ENCODE measurements at places on chromosomes 12 and 14.

DNA sequence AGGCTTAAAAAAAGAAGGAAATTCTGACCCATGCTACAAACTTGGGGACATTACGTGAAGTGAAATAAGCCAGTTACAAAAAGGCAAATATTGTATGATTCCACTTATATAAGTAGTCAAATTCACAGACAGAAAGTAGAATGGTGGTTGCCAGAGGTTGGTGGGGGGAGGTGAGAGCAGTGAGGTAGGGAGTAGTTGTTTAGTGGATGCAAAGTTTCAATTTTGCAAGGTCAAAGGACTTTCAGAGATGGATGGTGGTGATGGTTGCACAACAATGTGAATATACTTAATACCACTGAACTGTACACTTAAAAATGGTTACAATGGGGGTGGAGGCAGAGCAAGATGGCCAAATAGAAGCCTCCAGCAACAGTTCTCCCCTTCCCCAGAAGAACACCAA, 86.2 kb upstream of the PLXNC1 start:
- DNase-seq = no peak

DNA sequence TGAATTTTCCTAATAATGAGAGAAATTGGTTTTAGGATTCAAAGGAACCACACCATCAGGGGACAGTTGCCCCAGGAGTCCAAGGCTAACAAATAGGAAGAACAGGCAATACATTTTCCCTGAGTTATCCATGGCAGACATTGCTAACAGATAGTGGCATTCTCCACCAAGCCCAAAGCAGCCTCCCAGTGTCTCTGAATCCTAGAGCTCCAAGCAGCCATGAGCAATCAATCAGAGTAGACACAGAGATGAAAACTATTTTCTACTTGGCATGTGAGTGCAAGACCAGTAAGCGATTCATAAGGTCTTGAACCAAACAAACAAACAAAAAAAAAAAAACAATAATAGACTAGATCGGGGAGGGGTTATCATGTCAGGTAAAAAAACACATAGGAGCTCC, 515.7 kb downstream of the MED13L start:
- DNase-seq = no peak

DNA sequence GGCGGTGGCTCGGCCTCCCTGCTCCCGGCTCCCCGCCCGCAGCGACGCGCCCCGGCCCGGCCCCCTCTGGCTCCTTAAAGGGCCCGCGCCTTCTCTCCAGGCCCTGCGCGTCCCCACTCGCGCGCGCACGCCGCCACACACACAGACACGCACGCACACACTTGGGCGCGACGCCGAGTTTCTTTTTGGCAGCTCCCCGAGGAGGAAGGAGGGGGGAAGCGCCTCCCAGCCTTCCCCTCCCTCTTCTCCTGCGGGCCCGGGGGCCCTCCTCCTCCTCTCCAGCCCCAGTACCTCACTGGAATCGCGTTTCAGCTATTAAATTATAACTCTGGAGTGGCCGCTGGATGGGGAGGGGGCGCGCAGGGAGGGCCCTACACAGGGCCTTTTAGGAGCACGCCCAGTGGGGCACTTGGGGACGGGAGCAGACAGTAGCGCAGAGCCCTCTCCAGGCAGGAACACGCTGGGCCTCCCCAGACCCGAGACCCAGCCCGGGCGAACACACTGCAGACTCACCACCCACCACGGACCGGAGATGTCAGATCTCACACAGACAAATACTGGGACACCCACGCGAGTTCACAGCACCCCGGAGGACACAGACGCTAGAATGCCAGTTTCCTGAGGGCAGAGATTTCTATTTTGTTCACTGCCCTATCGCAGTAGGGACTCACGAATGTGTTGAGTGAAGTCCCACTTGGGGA, 411 bp upstream of the NCOR2 start:
- peak; percentile 60 for DNase-seq

- no peak for DNase-seq
Measured at GRCh38 chr12:11769723-11770514, 120.4 kb downstream of the ETV6 start.

GRCh38 chr14:68712703-68713370, 80.0 kb downstream of the ZFP36L1 start:
- DNase-seq = no peak

DNA sequence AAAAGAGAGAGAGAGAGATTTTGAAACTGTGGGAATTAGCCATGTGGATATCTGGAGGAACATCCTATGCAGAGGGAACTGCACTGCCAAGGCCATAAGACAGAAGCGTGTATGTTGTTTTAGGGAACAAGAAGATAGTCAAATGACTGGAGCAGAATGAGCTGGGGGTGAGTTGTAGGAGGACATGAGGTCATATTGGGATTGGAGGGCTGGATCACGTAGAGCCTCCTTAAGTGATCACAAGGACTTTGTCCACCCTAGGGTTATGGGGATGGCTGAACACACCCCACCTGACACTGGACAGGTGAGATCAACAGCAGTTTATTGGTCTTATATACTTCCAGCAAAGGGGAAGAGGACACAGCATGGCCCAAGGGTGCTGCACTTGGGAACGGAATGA, 8.2 kb upstream of the CGRRF1 start:
- no peak for DNase-seq

GRCh38 chr14:26597071-26597588, 703 bp downstream of the NOVA1 start:
- DNase-seq = peak; percentile 23

DNA sequence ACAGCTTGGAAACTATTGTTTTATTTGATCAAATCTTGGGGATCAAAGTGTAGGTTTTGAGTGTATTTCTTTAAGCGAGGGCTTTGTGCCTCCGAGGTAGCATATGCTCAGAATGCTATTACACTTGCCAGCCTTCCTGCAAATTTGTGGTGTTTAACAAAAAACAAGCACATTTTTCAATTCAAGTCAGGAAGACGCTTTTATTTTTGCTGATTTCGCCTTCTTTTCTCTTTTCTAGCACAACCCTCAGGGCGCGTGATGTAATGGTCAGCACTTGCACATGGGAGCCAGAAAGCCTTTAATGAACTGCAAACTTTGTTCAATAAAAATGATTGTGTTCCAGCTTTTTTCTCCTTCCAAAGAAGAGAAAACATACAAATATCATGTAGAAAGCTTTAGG, 466.5 kb downstream of the PRKD1 start:
- DNase-seq = no peak

DNA sequence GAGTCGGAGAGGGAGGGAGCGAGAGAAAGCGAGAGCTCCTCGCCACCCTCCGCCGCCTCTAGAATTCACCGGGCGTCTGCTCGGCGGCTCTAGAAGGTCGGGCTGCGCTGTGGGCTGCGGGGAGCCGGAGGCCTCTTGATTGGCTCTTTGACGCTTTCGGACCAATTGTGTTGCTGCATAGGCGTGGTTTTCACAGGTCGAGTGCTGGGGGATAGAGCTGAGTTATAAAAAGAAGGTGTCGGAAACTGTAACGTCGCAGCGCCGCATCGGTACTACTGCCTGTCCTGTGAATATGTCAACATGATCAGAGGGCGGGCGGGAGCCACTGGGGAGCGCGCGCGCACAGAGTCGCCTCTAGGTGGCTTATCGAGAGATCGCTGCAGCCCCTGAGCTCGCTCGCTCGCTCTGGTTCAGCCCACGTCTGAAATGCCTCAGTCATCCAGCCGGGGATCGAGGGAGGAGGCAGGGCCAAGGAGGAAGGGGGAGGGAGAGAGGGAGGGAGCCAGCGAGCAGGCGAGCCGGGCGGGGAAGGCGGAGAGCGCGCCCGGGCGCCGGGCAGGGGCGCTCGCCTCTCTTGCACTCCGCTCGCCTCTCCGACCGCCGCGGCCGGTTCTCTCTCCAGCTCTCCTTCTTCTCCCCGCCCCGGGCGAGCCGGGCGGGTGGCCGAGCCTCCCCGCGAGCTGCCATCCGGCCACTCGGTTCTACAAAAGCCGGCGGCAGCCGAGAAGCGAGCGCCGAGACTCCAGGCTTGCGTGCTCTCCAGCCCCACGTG, at the start of gene TBX3:
TBX3 (minus strand) TSS at position 78 of the 772 bp plus-strand sequence. CDS start 975 bp downstream, outside the sequence.
- peak; percentile 75 for DNase-seq

- DNase-seq = no peak
Measured at GRCh38 chr12:93079271-93079670, 150.2 kb upstream of the EEA1 start.

- DNase-seq = no peak
Measured at GRCh38 chr14:90578283-90578985, 181.6 kb downstream of the CALM1 start.

GRCh38 chr12:89183985-89184435, 168.3 kb downstream of the DUSP6 start:
- no peak for DNase-seq

DNA sequence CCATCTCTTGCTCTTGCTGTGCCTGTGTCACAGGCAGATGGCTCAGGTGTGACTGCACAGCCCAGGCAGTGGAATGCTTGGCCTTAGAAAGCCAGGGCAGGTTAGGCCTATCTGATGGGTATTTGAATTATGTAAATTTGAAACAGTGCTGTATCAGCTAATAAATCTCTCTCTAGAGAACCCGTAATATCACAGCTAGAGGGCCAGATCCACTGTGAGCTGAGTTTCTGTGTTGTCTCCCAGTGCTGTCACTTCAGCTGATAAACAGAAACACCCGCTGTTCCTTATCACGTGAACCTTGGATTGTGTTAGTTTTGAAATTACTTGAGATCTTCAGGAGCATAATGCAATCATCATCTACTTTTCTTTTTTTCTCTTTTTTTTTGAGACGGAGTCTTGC, 21.5 kb upstream of the ALDH2 start:
- no peak for DNase-seq

GRCh38 chr12:6873094-6874014, at the start of gene SPSB2:
SPSB2 (minus strand) TSS chr12:6873303; CDS start chr12:6872901, 402 bp downstream.
- DNase-seq = peak; percentile 100

- no peak for DNase-seq
Measured at GRCh38 chr14:67371247-67372148, 11.4 kb downstream of the EIF2S1 start.

- no peak for DNase-seq
Measured at GRCh38 chr12:113267621-113268020, 46.4 kb downstream of the TPCN1 start.

DNA sequence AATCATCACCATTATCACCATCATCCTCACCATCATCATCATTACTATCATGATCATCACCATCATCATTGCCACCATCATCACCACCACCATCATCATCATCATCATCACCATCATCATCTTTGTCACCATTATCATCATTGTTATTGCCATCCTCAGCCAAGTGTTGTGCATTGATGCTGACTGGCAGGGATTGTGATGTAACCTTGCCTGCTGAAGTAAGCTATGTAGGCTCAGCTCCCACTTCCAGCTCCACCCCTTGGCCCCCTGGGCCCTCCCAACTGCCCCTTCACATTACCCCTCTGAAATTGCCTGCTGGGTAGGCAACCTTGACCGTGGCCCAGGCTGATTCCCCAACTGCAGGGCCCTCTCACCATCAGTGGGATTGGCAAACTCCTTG, 37.6 kb downstream of the SVOP start:
- no peak for DNase-seq

- DNase-seq = no peak
Measured at GRCh38 chr12:94126067-94126466, 22.3 kb upstream of the PLXNC1 start.

- DNase-seq = no peak
Measured at GRCh38 chr12:3950714-3951320, 77.6 kb upstream of the PARP11 start.

- DNase-seq = no peak
Measured at GRCh38 chr14:23933108-23933741, 20.3 kb upstream of the DHRS4 start.

DNA sequence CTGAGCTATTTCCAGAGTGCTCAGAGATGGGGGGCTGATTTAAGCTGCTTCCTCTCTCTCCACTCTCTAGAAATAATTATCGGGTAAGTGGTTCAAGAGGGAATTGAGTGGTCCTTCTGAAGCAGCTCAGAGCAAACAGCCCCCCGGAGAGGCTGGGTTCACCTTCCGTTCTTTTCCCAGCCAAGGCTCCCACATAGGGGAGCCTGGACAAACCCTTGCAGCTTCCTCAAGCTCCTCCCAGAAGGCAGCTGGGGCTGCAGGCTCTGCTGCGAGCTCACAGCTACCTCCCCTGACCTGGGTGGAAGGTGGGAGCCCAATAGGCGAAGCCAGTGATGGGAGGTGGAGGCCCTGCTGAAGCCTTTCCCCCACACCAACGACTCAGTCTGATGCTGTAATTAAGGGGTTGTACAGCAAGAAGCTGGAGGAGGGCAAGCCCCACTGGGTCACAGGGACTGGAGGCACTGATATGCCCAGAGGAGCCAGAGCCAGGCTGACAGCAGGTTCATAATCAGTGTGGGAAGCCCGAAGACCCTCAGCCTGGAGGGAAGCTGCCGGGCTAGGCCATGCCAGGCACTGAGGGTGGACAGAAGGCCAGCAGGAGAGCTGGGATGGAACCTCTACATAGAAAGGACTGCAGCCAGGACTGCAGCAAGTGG, 52.4 kb downstream of the ARL6IP4 start:
- no peak for DNase-seq

GRCh38 chr14:64634558-64634957, 69.7 kb upstream of the PLEKHG3 start:
- DNase-seq = no peak

- DNase-seq = no peak
Measured at GRCh38 chr12:105292705-105293104, 37.8 kb upstream of the C12orf75 start.

GRCh38 chr14:68955851-68956179, 23.3 kb downstream of the ACTN1 start:
- DNase-seq = no peak

GRCh38 chr12:32589165-32589865, 89.8 kb upstream of the DNM1L start:
- no peak for DNase-seq

DNA sequence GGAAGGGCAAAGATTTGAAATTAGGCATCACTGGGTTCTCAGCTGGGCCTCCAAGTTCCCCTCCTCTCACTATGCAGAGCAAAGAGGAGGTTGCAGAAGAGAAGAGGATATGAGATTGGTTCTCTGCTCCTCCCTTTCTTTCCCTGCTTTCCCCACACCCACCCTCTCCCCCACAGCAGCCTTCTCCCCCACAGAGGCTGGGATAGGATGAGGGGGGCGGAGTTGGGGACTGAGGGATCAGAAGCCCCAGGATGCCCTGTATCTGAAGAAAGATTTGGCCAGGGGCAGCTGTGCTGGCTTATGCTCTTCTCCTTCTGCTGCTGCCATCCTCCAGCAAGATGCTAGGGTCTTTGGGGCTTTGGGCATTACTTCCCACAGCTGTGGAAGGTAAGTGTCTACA, at the start of gene AMHR2:
AMHR2 (plus strand) TSS at position 259 of the 400 bp plus-strand sequence; CDS start at position 339, 80 bp downstream.
- DNase-seq = no peak

GRCh38 chr12:109387425-109388166, 39.9 kb downstream of the MYO1H start:
- no peak for DNase-seq

DNA sequence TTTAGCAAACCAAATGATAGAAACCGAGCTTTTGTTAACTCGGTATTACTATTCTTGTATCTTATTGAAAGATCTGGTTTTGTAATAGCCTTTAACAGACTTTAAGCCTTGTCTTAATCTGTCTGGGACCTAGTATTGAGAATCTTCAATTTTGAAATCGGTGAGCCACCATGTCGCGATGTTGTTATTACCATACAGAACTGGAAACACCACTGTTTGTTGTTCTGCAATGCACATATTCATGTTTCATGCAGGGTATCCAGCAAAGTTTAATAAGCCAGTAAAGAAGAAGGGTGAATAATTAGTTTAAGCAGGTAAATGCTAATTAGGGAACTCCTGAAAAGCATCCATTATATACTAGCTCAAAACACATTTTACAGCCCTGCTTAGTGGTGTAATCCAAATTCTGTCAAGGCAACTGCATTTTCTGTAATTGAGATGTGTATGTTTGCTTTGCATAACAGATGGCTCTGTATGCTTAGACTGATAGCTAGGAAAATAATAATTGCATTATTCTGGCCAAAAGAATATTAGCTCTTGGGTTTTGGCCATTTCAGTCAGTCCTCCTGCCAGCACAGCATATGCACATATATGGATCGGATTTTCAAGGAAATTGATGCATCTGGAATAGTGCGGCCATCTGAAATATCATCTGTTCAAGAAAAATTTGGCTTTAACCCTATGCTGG, 389.2 kb downstream of the EGLN3 start:
- no peak for DNase-seq
